Stimulated activated CD8-positive, alpha-beta memory T cell treated with anti-CD3 and anti-CD28 coated beads, Interleukin-15, amount 100 ng/mL, for 48 hours (primary cell): ENCODE measurements at places on chromosomes 5 and 9.

- no peak for DNase-seq
These were observed 61.0 kb upstream of the PRDM9 start for GRCh38 chr5:23446424-23446823.

DNA sequence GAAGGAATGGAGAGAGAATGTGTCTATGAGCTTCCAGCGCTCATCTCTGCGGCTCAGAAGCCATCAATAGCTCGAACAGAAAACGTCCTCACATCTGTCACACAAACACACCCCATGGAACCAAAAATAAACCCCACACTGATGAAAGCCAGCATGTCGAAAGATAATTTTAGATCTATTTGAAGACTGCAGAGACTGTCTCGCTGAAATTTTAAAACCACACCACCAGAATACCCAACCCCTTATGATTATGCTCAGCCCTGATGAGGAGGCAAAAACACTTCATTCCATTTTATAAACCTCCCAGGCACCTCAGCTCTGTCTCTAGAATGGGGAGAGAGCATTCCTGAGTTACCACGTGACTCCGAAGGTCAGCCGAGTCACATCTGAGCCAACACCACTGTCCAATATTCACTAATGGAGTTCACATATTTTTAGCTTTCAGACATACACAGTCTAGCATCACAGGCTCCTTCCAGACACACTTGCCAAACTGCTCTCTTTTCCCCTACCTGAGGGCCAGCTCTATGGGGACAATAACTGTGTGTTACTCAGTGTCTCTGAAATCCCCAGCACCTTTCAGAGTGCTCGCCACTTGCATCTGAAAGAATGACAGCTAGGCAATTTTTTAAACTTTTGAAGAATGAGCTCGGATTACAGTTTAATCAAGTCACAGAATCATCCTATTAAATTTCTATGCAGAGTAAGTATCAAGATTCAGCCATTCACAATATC is 63.2 kb downstream of the SERINC5 start:
- DNase-seq: no peak

DNA sequence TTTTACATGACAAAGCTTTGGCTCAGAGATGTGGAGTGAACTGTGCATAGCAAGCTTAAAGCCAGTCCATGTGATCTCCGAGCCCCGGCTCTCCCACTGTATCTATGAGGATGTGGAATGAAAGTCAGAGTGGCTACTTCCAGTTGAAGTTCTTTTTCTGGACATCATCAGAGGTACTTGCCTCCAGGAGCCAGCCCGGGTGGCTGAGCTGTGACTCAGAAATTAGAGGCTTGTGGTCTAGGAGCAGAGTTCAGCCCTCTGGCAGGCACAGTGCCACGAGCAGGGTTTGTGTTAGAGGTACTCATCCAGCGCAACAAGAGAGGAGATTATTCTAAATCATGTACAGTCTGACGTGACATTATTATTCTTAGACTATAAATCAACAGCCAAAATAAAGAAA is 322.5 kb downstream of the CDK5RAP2 start:
- DNase-seq: no peak

GRCh38 chr5:160960592-160960991 is 108.6 kb upstream of the ATP10B start:
- no peak for DNase-seq

- DNase-seq: no peak
These were observed 5.4 kb downstream of the SLF1 start for GRCh38 chr5:94623877-94624276.

DNA sequence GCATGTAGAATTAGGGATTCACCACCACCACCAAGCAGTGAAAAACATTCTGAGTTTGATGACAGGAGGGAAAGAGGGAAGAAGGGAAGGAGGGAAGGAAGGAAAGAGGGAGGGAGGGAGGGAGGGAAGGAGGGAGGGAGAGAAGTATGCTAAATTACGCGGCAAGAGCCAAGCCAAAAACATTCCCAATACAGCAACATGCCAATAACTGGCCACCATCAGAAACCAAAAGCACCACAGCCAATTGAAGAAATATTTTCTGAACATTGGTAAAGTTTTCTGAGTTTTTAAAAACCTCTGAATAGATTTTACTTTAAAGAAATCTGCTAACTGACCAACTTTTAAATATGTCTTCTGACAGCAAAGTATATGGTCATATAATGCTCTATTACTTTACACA is 36.0 kb downstream of the FNIP1 start:
- no peak for DNase-seq

- DNase-seq: no peak
These were observed 1167.7 kb downstream of the MAT2B start for GRCh38 chr5:164672931-164673694.
